ENCODE measurements at places on chromosomes 4 and X.

DNA sequence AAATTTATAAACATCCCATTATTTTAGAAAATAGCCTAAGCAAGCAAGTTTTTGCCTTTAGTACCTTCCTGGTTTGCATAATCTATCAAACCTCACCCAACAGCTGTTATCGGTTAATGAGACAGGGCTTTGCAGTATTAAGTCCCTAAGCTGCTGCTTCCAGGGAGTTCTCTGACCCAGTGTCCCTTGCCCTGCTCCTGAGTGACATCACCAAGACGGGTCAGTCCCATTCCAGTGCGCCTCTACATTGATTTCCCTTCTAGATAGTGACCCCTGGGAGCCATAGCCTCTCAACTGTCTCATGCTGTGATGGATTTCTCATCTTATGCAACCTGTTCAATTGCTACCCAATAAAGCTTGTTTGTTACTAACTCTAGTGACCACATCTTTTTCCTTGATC is 410.4 kb downstream of the SPOCK3 start:
- no peak for DNase-seq

- no peak for DNase-seq
These were observed 552.9 kb upstream of the EPHA5 start for GRCh38 chr4:66223068-66223703.

GRCh38 chrX:39995457-39995856 is 102.3 kb downstream of the BCOR start:
- DNase-seq = no peak

GRCh38 chr4:106595906-106596305 is 227.3 kb upstream of the GIMD1 start:
- no peak for DNase-seq

DNA sequence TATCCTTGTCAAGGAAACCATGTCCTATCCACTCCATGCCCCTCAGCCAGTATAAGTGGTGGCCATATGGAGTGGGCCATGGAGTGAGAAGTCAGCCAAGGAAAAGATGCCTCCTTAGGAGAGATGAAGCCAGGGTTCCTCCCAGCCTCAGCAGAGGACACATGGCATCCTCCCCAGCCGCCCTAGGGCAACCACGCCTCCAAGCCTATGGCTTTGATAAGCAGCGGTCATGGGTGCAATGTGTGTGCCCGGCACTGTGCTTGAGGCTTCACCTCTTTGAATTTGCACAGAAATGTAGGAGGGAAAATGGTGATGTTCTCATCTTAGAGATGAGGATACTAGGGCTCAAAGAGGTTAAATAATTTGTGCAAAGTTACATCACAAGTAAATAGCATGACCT is 34.6 kb upstream of the TBC1D14 start:
- DNase-seq = no peak

GRCh38 chr4:10344824-10345223 is 112.4 kb downstream of the ZNF518B start:
- DNase-seq = no peak

All from SHP77 (cell line).